AG08395 (cell line): ENCODE measurements at places on chromosomes 4 and X.

- DNase-seq: no peak
These were observed 41.3 kb downstream of the RHOH start for GRCh38 chr4:40238008-40238699.

DNA sequence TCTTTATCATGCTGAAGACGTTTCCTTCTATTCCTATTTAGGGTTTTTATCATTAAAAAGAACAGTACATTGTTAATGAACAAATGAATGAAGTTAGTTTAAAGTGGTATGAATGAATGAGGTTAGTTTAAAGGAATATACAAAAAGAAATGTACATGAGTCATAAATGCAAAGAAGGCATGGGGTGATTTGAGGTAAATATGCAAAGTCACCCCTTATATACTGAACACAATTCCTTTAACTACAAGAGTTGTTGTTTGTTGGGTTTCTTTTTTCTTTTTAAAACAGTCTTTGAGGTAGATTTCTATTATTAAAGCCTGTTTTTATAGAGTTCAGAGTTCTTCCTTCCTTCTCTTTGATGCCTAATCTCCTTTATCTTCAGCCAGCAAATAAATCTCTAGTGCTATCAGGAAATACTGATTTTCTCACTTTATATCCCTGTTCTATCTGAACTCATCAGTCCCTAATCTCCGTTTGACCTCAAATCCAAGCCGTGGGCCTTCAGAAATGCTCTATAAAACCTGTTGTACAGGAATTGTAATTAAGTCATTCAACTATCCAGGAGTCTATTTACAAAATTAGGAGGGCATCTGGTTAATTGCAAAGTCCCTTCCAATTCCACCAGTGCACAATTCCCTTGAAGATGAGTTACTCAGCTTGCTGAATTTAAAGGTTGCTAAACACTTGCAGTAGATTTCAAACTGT is 31.6 kb upstream of the ABCG2 start:
- DNase-seq: no peak

DNA sequence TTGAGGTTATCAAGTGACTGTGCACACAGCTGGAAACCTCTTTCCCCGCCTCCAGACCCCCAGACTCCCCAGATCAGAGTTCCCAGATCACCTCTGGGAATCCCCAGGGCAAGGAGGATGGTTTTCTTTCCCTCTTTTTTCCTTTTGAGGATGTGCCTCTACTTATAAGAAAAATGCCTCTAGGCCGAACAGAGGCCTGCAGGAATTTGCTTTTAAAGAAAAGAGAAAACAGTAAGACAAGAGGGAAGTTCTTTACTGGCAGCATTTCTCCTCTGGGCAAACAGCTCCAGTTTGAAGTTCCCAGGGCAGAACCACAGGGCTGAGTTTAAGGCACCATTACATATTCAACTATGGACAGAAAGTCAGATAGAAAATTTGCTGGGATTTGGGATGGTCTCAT is 837.9 kb upstream of the LCORL start:
- no peak for DNase-seq

DNA sequence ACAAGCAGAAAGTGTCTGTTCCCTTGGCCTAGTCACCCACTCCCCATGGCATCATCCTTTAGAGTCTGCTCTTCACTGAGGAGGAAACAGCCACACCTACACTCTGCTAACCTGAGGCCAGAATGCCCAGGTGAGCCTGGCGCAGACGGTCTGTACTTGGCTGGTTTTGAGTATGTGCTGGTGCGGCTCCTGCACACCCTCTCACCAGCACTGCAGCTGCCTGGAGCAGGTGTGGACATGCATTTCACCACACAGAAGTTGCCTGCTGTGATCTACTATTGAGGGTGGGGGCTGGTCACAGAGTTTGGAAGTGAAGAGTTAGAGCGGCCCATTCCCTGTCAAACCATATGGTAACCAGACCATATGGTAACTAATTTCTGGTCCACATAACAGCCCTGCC is 39.5 kb downstream of the KANTR start:
- DNase-seq: no peak

- no peak for DNase-seq
These were observed 3.1 kb upstream of the FGFR3 start for GRCh38 chr4:1790005-1790404.

DNA sequence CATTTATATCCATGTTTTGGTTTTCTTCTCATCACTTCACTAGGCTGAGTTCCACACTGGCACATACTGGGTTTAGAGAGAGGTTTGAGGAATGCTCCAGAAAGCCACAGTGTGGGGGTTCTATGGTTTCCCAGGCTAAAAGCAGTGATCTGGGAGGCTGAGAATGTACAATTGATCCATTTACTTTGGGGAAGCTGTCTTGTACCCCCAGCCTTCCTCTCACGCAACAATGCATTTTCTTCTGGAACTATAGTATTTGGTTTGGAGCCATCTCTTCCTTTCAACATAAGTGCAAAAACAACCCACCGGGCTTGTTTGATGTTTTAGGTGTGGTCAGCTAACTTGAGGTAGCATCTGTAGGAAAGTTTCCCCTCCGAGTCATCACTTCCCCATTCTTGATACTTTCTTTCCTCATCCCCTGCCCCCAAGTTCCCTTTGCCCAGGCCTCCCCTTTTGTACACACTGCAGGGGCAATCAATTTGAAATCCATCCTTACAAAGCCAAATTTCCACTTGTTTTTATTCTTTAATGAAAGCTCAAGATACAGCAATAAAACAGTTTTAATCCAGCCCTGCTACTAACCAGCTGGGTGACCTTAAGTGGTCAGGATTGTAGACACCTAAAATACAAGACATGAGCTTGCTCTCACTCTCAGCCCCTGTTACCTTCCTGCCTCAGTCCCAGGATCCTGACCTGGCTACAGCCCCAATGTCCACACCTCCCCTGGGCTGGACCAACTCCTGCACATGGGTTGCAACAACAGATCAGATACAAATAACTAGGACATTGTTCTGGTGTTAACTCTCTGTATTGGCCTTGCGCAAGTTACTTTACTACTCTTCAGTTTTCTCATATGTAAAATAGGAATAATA is 109.2 kb downstream of the FHDC1 start:
- DNase-seq: no peak

- peak; percentile 7 for DNase-seq
These were observed 941.2 kb upstream of the TENM3 start for GRCh38 chr4:181301735-181302710.

DNA sequence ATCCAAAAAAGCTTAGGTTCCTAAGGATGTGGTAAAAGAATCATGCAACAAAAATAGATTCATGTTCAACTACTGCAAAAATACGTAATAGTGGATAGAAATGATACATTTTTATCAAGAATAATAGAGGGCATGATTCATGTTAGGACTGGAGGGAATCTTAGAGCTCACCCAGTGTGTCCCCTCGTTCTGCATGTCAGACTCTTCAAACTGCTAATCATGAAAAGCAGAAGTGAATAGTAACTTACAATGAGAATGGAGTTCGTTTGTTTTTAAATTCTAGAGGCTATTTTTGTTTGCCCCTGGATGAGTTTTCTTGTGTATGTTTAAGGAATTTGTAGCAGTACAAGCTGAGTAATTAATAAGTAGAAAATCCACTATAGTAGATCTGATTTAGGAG is 79.4 kb downstream of the MSL3 start:
- DNase-seq: no peak

GRCh38 chr4:38415682-38416081 is 248.3 kb upstream of the KLF3 start:
- DNase-seq: no peak

- no peak for DNase-seq
These were observed 677 bp upstream of the CENPC start for GRCh38 chr4:67546004-67546356.

GRCh38 chrX:69016293-69016941 is 148.8 kb downstream of the PJA1 start:
- no peak for DNase-seq

DNA sequence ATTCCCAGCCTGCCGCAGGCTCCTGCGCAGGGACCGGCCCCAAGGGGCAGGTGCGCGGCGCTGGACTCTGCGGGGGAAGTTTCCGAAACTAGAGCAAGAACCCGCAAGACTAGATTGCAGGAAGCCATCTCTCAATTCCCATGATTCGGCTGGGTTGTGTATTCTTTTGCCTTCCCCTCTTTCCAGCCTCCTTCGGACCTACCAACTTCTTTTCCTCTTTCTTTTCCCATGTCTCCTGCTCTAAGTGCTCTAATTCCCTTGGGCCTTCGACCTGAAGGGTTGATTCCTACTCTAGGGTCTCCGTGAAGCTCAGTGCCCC is 645 bp upstream of the OPHN1 start:
- no peak for DNase-seq

GRCh38 chr4:7171191-7171900 is 21.0 kb upstream of the SORCS2 start:
- no peak for DNase-seq

DNA sequence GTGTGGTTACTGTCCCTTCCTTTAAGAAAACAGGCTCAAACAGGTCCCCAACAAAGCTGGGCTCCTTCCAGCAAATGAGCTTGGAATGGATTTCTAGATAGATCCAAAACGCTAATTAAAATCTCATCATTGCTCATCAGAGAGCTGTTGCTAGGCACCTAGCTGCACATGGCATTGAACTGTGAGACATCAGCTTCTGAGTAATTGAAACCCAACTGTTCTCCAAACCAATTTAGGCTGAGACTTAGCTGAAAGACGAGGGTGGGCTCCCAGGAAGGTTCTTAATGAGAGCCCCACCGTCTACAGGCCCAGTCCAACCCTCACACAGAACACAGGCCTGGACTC is 59.1 kb downstream of the FAM184B start:
- DNase-seq: no peak

GRCh38 chr4:149266301-149266700 is 549.3 kb downstream of the IQCM start:
- DNase-seq: no peak

DNA sequence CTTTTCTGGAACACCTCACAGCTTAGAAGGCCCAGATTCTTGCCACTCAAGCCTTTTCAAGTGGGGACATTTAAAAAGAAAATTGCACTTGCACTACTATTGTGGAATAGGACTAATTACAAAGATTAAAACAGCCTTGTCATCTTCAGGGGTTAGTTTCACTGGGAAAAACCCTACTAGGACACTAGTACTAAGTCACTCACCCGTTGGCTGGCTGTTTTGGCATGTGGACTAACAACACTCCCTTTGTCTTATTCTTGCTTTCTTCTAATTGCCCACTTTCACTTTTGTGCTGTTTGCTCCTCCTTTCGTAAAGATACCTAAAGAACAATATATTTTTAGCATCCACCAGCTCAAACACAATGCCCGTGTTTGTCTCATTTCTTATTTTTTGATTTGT is 200.9 kb upstream of the MID1 start:
- no peak for DNase-seq

- no peak for DNase-seq
These were observed 105.4 kb downstream of the MSN start for GRCh38 chrX:65772842-65773241.

GRCh38 chr4:128305942-128306341 is 18.3 kb upstream of the PGRMC2 start:
- no peak for DNase-seq

GRCh38 chr4:99763635-99764101 is 53.0 kb upstream of the DAPP1 start:
- DNase-seq: peak; percentile 82

GRCh38 chr4:93317561-93317960 is 511.0 kb upstream of the ATOH1 start:
- no peak for DNase-seq

- DNase-seq: no peak
These were observed 197.0 kb downstream of the STIM2 start for GRCh38 chr4:27057662-27058061.
